ENCODE measurements at places on chromosomes 3 and 15. TPM values are rescaled to one million over a fixed set of nuclear protein-coding genes. Genes with fewer than 3 reads are reported as not detected.

- DNase-seq = no peak
These were observed 162.4 kb upstream of the GALNT15 start for GRCh38 chr3:16012086-16012485.

GRCh38 chr3:100634493-100635272, 25.3 kb downstream of the ADGRG7 start:
- peak; percentile 83 for DNase-seq

The RETNLB gene
- total RNA-seq = not detected

GRCh38 chr3:42712344-42712648, 9.7 kb upstream of the HHATL start:
- DNase-seq = no peak

- DNase-seq = no peak
These were observed 303.8 kb downstream of the TLE3 start for GRCh38 chr15:69793781-69794451.

- DNase-seq = no peak
These were observed 241.8 kb downstream of the ADAMTS17 start for GRCh38 chr15:100099976-100100375.
